ENCODE measurements at places on chromosomes 2 and 18. TPM values are rescaled to one million over a fixed set of nuclear protein-coding genes. Genes with fewer than 3 reads are reported as not detected.

LYG2 gene
- not detected for total RNA-seq

PTH2R gene
- 3.3 TPM for total RNA-seq

DNA sequence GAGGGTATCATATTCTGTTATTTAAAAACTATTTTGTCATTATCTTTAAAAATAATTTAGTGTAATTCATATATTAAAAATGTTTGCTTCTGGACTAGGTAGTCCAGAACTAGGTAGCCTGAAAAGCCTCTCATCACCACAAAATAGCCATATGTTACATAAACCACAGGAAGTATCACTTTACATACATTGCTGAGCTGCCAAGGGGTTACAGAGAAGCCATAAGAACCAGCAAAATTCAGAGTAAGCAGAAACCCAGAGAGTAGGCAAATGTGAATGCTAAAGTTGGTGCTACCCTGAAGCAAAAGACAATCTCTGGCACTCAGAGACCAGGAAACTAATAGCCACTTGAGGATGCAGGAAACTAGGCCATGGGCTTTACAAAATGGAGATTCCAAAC is 60.9 kb downstream of the LOXHD1 start:
- no peak for DNase-seq

RGPD8 gene
- 39.1 TPM for total RNA-seq

C2orf78 gene
- total RNA-seq = not detected

CYBRD1 gene
- 10.2 TPM for total RNA-seq

DNA sequence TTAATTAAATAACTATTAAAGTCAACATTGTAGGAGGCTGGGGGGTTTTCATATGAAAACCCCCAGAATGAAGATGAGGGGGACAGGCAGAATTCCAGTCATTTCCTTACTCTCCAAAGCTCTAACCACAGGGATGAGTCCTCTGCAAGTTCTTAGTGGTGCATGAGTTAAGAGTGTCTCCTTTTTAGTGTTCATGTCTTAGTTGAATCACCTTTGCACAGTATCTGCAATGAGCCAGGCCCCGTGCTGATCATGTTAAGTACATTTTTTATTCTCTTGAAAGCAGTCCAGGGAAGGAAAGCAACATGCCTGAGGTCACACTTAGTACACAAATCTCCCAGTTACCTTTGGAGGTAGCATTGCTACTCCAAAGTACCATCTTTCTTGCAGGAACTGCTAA is 25.7 kb upstream of the MSGN1 start:
- DNase-seq = no peak

DNA sequence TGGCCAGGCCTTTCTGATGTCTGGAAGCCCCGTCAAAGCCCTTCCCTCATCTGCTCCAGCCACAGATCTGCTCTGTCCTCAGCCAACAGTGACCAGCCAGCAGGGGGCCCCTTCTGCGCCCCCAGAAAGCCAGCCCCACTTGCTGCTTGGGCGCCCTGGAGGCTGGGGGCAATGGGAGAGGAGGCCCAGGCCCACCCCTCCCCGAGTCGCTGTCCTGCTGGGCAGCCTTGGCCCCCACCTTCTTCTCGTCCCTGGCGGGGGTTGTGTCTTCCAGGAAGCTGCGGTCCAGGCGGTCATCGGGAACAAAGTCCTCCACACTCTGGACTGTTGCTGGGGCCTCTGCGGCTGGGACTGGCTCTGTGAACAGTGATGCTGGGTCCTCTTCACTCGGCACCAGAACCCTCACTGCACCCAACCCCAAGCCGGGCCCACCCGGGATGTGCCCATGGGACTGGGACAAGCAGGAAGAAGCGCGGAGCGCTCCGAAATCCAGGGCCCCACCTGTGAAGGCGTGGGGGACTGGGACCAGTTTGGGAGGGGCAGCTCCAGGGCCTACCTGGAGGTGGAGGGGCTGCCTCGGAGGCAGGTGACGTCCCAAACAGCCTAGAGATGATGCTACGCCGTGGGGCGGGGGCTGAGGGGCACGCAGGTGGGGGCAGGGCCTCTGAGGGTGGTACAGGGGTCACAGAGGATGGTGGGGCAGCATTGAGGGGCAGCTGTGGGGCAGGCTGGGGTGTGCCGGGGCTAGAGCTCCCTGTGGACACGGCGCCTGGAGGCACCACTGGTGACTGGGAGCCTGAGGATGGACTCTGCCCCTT is 257.6 kb downstream of the ANKRD30B start:
- DNase-seq = no peak

GAL3ST2 gene
- 0.41 TPM for total RNA-seq

FAM237A gene
- total RNA-seq = not detected

GRCh38 chr18:36157441-36157840 is 27.7 kb downstream of the ELP2 start:
- DNase-seq = no peak

GRCh38 chr2:176081837-176082524 is 1.8 kb downstream of the EVX2 start:
- DNase-seq = no peak

GRCh38 chr2:162379719-162380580 is 36.0 kb downstream of the GCA start:
- DNase-seq = no peak

DNA sequence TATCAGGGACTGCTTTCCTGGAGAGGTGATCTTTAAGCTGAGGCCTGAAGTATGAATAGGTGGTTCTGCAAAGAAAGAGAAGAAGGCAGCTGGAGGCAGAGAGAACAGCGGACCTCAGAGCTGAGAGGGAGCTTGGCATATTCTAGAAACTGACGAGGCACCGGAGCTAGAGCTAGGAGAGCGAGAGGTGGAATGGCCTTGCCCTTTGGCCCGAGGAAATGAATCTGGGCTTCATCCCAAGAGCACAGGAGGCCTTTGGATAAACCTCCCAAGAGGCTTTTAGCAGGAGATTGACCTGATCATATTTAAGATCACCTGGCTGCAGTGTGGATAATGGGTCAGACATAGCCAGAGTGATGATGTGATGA is 7.9 kb downstream of the DYSF start:
- no peak for DNase-seq

TSPYL6 gene
- not detected for total RNA-seq

SP140 gene
- total RNA-seq = 0.82 TPM

IL37 gene
- total RNA-seq = not detected

- no peak for DNase-seq
Observed at GRCh38 chr2:173040729-173041128, 34.9 kb upstream of the MAP3K20 start.

DNA sequence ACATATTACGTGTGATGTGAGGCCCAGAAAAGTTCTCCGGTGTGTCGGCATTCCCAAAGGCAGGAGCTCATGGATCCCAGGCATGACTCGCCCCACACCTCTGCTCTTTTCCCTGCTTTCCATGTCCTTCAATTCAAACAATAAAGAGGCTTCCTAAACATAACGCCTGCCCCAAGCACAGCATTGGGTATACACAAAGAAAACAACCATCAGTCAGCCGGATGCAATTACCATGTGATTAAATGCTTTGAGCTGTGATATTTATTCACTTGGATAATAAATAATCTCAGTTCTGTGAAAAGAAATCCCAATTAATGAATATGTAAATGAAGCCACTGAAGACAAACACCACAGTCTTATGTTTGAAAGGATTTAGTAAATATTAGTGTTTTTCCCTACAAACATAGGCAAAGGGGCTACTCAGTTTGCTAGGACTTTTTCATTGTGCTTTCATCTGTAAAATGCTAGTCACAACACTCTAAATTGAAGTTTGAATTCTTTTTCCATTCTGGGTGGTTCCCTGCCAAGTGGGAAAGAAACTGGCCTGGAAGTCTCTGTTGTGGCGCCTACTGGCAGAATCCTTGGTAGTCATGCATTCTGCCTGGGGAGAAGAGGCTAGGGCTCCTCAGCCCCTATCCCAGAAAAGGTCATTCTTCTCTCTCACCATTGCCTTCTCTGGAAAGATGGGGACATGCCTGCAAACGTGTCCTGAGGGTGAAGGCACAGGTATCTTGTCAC is 144.7 kb downstream of the COL6A3 start:
- DNase-seq = no peak

DNA sequence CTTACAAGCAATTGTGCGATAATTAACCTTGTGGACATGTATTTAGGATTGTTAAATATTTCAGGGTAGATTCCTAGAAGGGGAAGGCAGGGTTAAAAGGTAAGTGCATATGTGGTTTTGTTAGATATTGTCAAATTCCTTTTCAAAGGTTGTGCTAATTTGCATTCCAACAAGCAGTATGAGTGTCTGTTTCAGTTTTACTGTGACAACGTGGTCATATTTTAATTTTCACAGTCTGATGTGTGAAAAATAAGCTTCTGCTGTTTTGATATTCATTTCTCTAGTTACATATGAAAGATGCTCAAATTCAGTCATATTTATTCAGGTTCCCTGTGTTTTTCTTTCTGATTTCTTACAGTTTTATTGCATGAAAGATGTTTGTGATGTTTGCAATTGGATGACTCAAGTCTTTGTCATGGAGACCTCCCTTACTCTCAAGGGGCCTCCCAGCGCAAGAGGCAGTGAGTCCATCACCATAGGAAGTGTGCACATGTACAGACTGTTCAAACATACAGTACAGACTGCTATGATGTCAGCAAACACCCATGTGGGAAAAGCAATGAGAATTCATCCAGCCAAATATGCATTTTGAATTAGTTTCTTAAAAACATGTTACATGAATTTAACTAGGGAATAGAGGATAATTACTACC is 310.8 kb downstream of the GALR1 start:
- DNase-seq = no peak

GRCh38 chr2:111678651-111679050 is 205.3 kb downstream of the ANAPC1 start:
- no peak for DNase-seq

BUB1 gene
- total RNA-seq = 6.9 TPM

GPBAR1 gene
- total RNA-seq = not detected

GRCh38 chr2:45436456-45436855 is 174.6 kb downstream of the SRBD1 start:
- DNase-seq = no peak

GRCh38 chr2:221095356-221095755 is 476.7 kb downstream of the EPHA4 start:
- no peak for DNase-seq

IL36B gene
- total RNA-seq = not detected

NAT8 gene
- not detected for total RNA-seq

GRCh38 chr2:197281421-197281820 is 29.2 kb downstream of the ANKRD44 start:
- DNase-seq = no peak

PRKAG3 gene
- total RNA-seq = not detected

GRCh38 chr2:71477231-71477691 is 23.9 kb downstream of the DYSF start:
- DNase-seq = no peak

GRCh38 chr2:38560092-38560491 is 42.6 kb downstream of the HNRNPLL start:
- DNase-seq = no peak

RMC1 gene
- 44.8 TPM for total RNA-seq

SLC38A11 gene
- 2.4 TPM for total RNA-seq

GRCh38 chr18:7772510-7772888 is 205.4 kb downstream of the PTPRM start:
- DNase-seq = no peak

- no peak for DNase-seq
Observed at GRCh38 chr2:65121-65520, 18.8 kb upstream of the FAM110C start.

DNA sequence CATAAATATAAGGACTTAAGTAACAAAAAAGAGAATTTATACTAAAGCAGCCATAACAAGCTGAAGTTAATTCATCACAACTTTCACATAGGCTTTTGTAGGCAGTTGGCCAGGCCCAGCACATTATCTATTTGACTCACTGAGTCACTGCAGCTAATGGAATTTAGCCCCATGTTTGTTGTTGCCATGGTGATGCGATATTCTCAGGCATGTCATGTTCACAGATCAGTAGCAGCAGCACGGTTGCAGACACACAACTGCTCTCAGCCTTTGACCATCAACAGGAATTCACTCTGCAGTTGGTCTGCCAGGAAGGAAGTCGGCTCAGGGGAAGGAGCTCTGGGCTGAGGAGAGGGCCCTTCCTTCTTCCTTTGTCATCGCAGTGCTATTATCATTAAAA is 639.8 kb downstream of the TMEM182 start:
- no peak for DNase-seq

GRCh38 chr2:121356058-121356640 is 71.1 kb upstream of the TFCP2L1 start:
- DNase-seq = peak; percentile 33

GCG gene
- total RNA-seq = 0.41 TPM

RIOK3 gene
- total RNA-seq = 66.0 TPM

- DNase-seq = no peak
Observed at GRCh38 chr2:240472078-240472790, 36.8 kb downstream of the GPC1 start.

PLGLB1 gene
- 9.4 TPM for total RNA-seq

KIAA2012 gene
- 0.82 TPM for total RNA-seq

GRCh38 chr18:63205791-63206252 is 113.7 kb downstream of the BCL2 start:
- DNase-seq = no peak

LTBP1 gene
- total RNA-seq = 22.8 TPM

HTR2B gene
- 0.41 TPM for total RNA-seq

DNA sequence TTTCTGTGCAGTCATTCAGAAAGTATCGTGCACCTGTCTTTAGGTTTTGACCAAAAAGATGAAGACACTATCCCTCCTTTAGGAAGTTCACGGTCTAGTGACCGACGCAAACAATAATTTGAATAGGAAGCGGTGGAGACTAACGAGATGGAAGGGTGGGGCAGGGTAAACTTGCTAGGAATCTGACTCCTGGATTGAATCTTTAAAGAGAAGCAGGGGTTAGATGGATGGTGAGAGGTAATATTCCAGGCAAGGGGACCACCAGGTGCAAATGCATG is 651 bp upstream of the TXNL1 start:
- DNase-seq = no peak

GRCh38 chr2:7022492-7023385 is 105.5 kb downstream of the RNF144A start:
- no peak for DNase-seq

DNA sequence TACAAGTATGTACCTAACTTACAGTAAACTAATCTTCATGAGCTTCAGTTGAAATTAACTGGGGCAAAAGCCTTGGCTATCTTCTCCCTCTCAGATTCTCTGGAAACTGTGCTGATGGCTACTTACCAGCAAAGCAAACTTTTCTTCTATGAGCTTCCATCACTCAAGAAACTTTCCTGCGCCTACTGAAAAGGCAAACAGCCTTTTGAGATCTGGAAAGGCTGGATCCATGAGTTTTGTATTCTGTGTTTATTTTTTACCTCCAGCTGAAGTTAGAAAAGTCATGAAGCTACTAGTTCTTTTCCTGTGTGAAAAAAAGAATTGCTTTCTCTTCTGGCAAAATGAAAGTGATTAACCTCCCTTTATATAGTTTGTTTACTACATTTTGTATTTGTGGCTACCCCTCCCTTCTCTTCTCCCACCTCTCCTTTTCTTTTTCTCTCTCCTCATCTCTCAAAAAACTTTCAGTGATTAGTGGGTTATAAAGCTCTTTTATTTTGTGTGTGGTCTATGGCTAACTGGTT is 49.2 kb upstream of the RNF152 start:
- no peak for DNase-seq

IWS1 gene
- total RNA-seq = 37.9 TPM

KCNJ3 gene
- 13.9 TPM for total RNA-seq

- no peak for DNase-seq
Observed at GRCh38 chr2:170582313-170582712, 132.8 kb upstream of the SP5 start.

- no peak for DNase-seq
Observed at GRCh38 chr2:139645617-139646016, 865.4 kb upstream of the NXPH2 start.

GRCh38 chr2:117953231-117953630 is 60.6 kb downstream of the CCDC93 start:
- no peak for DNase-seq

GRCh38 chr2:24432121-24432520 is 58.9 kb upstream of the NCOA1 start:
- DNase-seq = no peak

- DNase-seq = no peak
Observed at GRCh38 chr2:147177071-147177857, 667.6 kb upstream of the ACVR2A start.

Data from frontal cortex (tissue), 4 donors.